CD4-positive, alpha-beta memory T cell (primary cell): ENCODE measurements at places on chromosomes 11 and 22. TPM values are rescaled to one million over a fixed set of nuclear protein-coding genes. Genes with fewer than 3 reads are reported as not detected.

MPZL3 gene
- total RNA-seq, result 32.0 TPM

GRCh38 chr22:42994276-42994916, 20.6 kb downstream of the PACSIN2 start:
- peaks cover 15% of the 10 kb centered on the region for H3K4me1 ChIP-seq
- no peak for DNase-seq
- no peaks in the 10 kb centered on the region for H3K27me3 ChIP-seq
- H3K27ac ChIP-seq, result no peak overlapping the region
- H3K4me3 ChIP-seq, result no peak overlapping the region

GRCh38 chr11:95512177-95512576, 277.4 kb downstream of the FAM76B start:
- no peaks in the 10 kb centered on the region for H3K4me1 ChIP-seq
- no peak overlapping the region for H3K27ac ChIP-seq
- no peaks in the 10 kb centered on the region for H3K36me3 ChIP-seq
- no peaks in the 10 kb centered on the region for H3K27me3 ChIP-seq
- no peak overlapping the region for H3K4me3 ChIP-seq

CAVIN3 gene
- not detected for total RNA-seq

RIMBP3B gene
- 3.7 TPM for total RNA-seq

DNA sequence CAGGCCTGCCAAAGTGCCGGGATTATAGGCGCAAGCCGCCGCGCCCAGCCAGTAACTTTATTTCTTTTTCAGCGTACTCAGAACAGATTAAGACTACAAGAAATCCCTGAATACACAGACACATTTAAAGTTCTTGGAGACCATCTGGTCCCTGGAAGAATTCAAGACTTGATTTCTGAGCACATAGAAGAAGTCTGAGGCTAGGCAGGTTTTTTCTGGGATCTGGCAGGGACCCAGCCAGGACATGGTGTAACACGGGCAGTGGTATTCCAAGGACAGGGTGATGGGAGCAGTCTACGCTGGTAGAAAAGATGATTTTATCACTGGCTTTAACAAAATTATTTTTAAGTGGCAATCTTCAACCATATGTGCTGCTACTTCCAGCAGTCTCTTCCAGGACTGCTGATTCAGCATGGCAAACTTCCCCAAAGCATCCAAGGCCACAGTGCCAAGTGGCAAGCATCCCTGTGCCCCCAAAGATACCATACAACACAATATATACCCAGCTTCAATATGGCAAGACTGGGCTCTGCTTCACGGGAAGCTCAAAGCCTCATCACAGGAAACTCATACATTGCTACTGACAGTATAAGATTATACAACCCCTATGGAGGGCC, 105.2 kb upstream of the OR5AK2 start:
- no peak for DNase-seq
- H3K4me1 ChIP-seq, result no peaks in the 10 kb centered on the region
- no peaks in the 10 kb centered on the region for H3K27me3 ChIP-seq
- H3K27ac ChIP-seq, result no peak overlapping the region
- no peak overlapping the region for H3K4me3 ChIP-seq
